ENCODE measurements at places on chromosomes 1 and 21.

- DNase-seq = no peak
Measured at GRCh38 chr1:63868268-63868781, 94.5 kb downstream of the ROR1 start.

DNA sequence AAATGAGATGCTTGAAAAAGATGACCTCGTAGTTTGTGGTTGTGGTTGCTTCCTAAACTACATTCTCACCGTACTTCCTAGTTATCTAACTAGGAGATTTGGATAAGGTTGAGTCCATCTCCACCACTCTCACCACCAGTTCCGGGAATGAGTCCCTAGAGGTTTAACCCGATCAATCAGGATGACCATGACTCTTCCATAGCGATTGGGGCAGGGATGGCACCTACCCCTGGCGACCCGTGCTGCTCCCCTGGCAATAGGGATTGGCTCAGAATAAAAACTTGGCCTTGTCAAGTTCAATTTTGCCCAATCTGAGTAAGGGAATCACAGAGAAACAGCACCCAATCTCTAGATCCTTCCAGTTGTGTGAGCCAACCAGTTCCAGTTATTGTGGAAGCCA lies 2.7 kb upstream of the MIS18A start:
- DNase-seq = no peak

DNA sequence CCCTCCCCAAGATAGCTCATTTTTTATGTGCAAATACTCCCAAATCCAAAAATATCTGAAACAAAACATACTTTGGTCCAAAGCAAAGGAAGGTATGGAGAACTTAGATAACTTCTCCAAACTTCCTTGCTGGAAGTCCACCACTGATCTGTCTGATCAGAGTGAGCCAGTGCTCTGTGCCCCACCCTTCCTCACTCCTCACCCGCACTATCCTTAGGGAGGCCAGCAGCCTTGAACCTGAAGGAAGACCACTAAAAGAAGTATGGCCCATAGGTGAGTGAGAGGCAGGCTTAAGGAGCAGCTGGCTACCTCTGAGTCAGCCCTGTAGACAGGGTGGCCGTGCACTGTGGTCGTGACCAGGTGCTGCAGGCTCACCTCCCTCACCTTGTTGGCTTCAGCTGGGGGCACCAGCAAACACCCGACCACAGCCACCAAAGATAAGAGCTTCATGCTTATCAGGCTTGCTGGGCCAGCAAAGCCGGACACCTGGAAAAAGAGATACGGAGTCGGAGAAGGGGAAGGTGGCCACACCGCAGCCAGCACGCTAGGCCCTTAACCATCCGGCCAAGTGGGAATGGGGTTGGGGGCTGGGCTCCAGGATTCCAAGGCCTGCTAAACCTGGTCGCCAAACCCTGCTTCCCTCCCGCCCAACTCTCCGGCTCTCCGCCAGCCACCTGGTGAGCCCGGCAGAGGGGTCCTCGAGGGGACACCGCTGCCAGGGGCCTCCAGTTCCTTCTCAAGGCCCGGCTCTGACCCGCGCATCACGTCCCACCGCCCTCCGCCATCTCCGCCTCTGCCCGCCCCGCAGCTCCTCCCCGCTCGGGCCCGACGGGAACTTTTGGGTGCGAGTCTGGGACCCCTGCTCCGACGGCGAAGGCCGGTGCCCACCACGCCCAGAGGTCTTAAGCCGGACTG lies 543 bp downstream of the TMEM9 start:
- DNase-seq = no peak

DNA sequence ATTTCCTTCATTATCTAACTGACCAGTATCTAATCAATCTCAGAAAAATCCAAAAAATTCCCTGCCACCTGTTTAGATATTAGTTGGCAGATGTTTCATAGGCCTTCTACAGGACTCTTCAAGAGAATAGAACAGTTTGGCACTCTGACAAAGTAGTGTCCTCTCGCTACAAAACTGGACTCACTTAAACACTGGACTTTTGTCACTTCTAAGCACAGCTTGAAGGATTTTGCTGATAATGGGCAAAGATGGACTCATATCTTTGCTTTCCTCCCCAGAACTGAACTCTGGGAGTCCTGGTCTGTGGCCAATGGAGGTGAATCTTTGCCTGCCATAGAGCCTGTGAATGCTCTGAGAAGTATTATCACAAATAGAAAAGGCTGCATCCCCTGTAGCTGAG lies 58.2 kb upstream of the ZNF326 start:
- DNase-seq = no peak

- DNase-seq = no peak
Measured at GRCh38 chr1:200659269-200659668, 10.4 kb downstream of the DDX59 start.

- DNase-seq = peak; percentile 36
Measured at GRCh38 chr1:26529655-26530409, at the start of gene RPS6KA1. TSS of gene RPS6KA1 (plus strand) at chr1:26529761. CDS start at chr1:26529921, 160 bp downstream.

GRCh38 chr1:11184973-11185372 lies 4.2 kb upstream of the ANGPTL7 start:
- DNase-seq = no peak

- no peak for DNase-seq
Measured at GRCh38 chr1:236556606-236557005, 32.8 kb downstream of the LGALS8 start.

- DNase-seq = no peak
Measured at GRCh38 chr1:117615474-117615873, 9.6 kb downstream of the TENT5C start.

- no peak for DNase-seq
Measured at GRCh38 chr21:42276526-42277154, 38.6 kb downstream of the TFF3 start.

DNA sequence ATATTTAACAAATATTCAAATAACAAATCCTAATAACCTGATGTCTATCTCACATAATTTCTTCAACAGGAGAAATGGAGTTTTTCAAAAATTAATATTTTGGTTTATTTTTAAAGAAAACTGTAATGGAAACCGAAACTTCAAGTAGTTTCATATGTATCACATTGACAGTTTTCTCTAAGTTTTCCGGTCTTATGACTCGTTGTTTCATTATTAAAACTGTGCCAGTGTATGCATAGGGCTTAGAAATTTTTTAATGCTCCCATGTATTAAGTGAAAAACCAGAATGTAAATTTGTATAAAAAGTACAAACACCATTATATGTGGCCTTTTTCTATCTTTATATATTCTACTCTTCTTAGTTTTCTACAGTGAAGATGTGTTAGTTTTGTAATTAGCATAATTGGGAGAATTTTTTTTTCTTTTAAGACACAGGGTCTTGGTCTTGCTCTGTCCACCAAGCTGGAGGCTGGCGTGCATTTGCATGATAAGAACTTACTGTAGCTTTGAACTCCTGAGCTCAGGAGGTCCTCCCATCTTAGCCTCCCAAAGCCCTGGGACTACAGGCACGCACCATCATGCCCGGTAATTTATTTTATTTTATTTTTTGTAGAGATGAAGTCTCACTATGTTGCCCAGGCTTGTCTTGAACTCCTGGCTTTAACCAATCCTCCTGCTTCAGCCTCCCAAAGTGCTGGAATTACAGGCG lies 43.9 kb upstream of the SAMSN1 start:
- DNase-seq = no peak

GRCh38 chr1:58459911-58460310 lies 86.6 kb downstream of the OMA1 start:
- no peak for DNase-seq

- DNase-seq = no peak
Measured at GRCh38 chr1:20483098-20483832, 2.7 kb downstream of the CAMK2N1 start.

GRCh38 chr21:30793581-30794314 lies 19.3 kb downstream of the KRTAP8-1 start:
- no peak for DNase-seq

- DNase-seq = no peak
Measured at GRCh38 chr1:40745176-40745575, 38.4 kb upstream of the KCNQ4 start.

DNA sequence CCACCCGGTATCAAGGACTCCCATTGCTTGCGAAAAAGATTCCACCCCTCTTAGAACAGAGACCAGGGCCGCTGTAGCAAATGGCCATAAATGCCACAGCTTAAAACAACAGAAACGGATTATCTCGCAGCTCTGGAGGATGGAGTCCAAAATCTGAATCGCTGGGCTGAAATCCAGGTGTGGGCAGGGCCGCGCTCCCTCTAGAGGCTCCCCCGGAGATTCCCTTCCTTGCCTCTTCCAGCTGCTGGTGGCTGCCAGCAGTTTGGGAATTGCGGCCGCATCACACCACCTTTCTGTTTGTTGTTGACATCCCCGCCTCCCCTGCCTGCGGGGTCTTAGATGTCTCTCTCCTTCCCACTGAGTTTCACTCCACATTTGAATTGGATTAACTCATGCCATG lies 15.6 kb downstream of the PDE9A start:
- DNase-seq = no peak

- DNase-seq = no peak
Measured at GRCh38 chr1:67618285-67619018, 66.5 kb upstream of the GADD45A start.

- DNase-seq = peak; percentile 75
Measured at GRCh38 chr1:23772049-23772853, 6.0 kb upstream of the PITHD1 start.

GRCh38 chr1:86887479-86888162 lies 26.3 kb downstream of the SELENOF start:
- no peak for DNase-seq

DNA sequence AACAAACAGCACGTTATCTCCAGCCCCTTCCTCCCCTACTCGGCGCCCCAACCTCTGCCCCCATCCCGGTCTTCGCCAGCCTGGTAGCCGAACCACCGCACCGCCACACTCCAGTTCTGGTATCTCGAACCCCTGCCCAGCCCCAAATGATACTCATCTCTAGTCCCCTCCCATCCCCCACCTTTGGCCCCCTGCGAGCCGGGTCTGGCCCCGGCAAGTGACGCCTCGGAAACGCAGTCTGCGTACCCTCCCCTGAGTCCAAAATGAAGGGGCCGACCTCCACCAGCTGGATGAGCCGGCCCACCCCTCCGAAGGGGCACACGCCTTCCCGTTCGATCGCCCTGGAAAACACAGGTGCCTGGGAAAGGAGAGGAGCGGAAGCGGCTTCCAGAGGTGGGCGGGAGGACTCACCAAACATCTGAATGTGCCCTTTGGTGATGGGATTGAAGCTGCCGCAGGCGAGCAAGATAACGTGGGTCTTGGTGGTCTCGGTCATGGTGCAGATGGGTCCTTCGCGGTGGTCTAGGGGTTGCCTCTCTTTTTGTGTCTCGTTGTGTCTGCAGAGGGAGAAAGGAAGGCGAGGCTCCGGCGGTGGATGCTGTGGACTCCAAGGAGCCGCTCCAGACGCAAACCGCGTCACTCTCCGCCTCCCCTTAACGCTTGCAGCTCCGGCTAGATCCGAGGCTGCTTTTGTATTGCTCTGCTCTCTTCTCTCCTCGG lies at the start of gene NMNAT2:
TSS of gene NMNAT2 (minus strand) at position 609 of the 720 bp plus-strand sequence. CDS start at position 496, 113 bp downstream.
- no peak for DNase-seq
